ENCODE measurements at places on chromosomes 5 and 9. TPM values are rescaled to one million over a fixed set of nuclear protein-coding genes. Genes with fewer than 3 reads are reported as not detected.

KCNV2 gene
- not detected for total RNA-seq

CLPTM1L gene
- total RNA-seq, result 62.6 TPM

APBA1 gene
- total RNA-seq, result 5.8 TPM

HEXB gene
- 77.5 TPM for total RNA-seq

ENTPD2 gene
- 20.8 TPM for total RNA-seq

SEMA5A gene
- total RNA-seq, result 14.5 TPM

MYMK gene
- not detected for total RNA-seq
